ENCODE measurements at places on chromosomes 5 and 9.

DNA sequence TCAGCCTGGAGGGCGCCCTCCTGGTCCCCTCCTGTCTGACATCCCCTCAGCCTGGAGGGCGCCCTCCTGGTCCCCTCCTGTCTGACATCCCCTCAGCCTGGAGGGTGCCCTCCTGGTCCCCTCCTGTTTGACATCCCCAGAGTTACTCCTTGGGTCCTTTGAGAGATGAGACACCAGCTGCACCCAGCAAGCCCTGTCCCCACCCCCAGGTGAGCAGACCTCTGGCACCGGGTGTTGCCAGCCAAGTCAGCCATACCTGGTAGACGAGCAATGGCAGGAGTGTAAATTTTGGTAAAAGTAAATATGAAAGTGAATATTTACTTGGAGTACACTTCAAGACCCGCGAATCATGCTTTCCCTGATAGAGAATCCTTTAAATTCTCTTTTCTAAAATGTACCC is 25.4 kb downstream of the EXOC3 start:
- DNase-seq: no peak

DNA sequence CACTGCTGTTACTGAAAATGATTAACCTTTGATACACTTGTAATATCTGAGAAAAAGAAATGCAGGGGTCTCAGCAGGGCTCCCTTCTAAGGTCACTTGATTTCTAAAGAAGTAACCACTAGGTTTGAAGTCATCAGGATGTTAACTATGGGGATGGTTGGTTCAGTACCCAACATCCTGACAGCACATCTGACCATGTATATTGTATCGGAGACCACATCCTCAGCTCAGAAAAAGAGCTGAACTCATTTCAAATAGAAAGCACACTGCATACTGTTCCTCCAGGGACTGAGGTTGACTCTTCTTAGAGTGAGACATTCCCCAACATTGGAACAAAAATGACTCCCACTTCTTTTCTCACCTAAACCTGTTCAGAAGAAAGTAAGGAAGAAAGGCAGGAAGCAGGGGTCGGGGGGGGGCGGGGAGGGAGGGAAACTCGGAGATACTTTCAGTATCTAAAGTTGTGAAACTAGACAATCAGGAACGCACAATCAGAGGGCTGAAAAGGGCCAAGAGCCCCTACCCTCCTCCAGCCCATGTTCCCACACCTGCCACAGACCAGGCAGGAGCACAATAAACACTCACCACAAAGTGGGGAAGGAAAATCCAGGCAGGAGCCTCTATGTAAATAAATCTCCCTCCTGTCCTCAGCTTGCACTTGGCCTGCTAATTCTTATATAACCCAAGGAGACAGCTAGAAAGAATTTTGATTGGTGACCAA is 730 bp upstream of the GZMA start:
- no peak for DNase-seq

- no peak for DNase-seq
Observed at GRCh38 chr5:89117124-89117644, 234.2 kb upstream of the MEF2C start.

DNA sequence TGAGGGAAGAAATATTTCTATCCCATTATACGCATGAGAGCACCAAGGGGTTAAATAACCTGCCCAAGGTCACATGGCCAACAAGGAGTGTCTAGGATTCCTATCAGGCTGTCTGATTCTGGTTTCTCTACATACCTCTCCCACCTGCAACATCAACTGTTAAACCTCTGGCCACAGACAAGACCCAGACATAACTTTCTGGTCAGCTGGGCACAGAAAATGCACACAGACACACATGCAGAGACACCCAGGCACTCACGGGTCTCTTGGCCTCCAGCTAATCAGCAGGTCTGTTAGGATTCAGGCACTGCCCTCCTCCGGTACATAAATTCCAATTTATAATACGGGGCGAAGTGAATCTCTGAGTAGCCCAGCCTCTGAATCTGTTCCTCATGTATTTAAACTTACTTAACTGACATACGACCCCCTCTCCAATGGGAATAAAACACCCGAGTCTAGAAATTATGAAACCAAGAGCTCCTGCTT is 1.5 kb downstream of the SEPTIN8 start:
- DNase-seq: peak; percentile 19

DNA sequence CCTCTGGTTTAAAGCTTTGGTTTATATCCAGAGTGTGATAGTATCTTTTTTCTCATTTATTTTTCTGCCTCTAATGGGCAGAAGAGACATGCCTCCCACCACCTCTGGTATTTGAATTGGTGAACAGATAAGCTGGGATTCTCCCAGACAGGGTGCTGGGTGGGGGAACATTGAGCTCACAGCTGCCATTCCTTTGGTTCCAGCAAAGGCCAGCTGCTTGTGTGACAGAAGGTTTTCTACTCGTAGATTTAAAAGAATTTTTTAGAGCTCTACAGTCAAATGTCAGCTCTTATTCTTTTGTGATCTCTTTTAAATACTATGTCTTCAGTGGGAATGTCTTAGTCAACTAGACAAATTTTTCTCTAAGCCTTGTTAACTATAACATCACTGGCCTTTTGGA is 54.7 kb upstream of the ADAMTS16 start:
- DNase-seq: no peak

DNA sequence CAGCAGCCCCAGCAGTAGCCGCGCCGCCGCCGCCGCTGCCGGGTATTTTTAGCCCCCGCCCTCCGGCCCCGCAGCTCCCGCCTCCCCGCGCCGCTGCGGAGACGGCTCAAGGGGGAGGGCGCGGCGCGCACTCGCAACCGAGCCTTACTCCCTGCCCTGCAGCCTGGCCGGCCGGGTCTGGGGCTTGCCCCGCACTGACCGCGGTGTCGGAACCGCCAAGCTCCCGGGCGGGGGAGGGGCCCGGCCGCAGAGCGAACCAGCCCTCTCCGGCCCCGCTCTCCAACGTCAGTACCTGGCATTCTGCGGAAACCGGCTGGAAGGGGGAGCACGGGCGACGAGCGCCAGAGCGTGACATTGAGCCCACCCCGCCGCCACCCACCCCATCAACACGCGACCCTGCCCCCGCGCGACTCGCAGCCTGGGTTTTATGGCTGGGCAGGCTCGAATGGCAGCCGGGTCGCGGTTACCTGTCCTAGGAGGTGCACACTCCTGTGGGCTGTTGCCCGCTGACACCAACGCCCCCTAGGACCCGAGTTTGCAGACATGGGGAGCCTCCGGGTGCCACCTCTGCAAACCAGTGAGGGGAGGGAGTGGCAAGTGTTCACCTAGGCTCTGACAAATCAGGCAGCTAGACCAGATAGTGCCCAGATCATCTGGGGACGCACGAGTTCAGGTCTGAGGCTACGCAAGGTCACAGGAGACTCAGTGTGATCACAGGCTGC is at the start of gene ACSL6:
Gene ACSL6, minus strand, starts transcription at position 37 of the 722 bp plus-strand sequence. CDS start 105 bp downstream, outside the sequence.
- DNase-seq: peak; percentile 88

GRCh38 chr9:16171911-16172310 is 619.1 kb downstream of the CCDC171 start:
- DNase-seq: no peak

GRCh38 chr5:128498844-128499455 is 39.1 kb downstream of the FBN2 start:
- DNase-seq: no peak

- DNase-seq: no peak
Observed at GRCh38 chr9:115267790-115268189, 149.8 kb upstream of the TNC start.

Data from H7 (cell line).